Activated CD4-positive, alpha-beta T cell treated with anti-CD3 and anti-CD28 coated beads for 4 hours (primary cell): ENCODE measurements at places on chromosomes 2 and 18.

DNA sequence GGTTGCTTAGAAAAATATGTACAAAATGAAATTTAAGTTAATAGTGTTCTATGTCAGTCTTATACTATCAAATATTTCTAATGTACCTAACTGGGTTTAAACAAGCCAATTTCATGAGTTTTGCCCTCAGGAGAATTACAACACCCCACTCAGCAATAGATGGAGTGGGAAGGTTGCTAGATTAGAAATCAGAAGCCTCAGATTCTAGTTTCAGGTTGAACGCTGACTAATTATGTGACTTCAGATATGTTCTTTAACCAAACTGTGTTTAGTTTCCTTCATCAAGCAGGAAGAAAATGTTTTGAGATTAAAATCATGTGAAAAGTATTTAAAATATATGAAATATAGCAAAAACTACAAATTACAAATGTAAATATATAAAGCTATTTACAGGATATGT lies 133.8 kb upstream of the KCNH7 start:
- DNase-seq = no peak

DNA sequence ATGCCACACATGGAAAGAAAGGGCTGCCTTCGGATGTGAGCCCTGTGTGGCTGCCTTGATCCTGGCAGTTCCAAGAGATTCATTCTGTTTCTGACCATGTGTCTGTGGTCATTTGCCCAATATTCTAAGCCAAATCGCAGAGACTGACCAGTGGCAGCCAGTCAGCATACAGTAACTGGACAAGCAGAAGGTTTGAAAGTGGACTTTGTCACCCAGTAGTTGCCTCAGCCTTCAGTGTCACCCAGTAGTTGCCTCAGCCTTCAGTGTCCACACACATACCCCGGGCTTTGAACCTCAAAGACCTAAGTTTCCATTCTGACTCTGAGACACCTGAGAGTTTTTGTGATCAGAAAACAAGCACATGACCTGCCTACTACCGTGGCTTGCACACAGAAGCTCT lies 5.0 kb downstream of the RFX8 start:
- DNase-seq = no peak

DNA sequence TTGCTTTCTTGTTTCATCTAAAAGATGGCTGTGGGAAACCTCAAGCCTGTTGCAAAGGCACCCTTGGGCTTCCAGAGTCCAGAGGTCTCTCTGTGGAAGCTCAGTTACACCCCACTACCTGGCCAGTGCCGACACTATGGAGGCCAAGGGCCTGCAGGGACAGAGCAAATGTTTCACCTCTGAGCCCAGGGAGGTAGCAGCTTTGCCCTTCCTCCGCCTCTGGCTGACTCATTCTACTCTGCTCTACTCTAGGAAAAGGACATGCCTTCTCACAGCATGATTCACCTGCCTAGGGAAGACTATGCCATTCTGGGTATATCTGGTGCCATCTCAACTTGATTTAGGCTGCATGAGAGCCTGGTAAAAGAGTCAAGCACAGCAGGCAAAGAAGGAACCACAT lies 12.2 kb downstream of the MYOM1 start:
- no peak for DNase-seq

DNA sequence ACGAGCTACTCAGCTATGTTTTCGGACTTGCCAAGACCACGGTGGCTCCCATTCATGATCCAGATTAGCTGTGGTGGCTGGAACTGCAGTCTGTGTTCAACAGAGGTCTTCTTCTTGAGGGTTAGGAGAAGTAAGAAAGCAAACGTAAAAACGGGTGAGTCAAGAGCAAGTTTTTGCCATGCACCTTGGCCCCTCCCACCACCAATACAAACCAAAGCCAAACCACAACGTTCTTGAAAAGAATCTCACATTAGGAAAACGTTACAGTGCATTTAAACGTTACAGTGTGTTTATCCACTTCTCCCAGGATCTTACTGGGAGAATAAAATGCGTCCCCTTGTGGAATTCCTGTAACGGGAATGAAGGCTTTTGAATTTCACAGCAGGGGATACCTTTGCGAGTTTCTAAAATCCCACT lies 725 bp downstream of the FBXO48 start:
- DNase-seq = peak; percentile 67

DNA sequence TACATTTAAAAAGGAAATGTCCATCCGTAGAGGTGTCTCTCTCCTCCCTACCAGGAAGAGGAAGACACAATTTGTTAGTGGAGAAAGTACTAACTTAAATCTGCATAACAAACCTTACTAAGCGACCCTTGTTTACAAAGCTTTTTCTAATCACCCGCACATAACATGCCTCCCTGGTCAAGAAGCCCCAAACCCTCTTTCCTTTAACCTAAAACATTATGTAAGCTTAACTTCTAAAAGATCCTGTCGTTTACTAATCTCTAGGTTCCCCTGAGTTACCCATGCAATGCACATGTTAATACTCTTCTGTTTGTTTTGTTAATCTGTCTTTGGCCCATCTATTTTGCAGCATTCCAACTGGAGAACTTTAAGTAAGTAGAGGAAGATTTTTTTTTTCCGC lies 630.3 kb upstream of the NRXN1 start:
- no peak for DNase-seq

DNA sequence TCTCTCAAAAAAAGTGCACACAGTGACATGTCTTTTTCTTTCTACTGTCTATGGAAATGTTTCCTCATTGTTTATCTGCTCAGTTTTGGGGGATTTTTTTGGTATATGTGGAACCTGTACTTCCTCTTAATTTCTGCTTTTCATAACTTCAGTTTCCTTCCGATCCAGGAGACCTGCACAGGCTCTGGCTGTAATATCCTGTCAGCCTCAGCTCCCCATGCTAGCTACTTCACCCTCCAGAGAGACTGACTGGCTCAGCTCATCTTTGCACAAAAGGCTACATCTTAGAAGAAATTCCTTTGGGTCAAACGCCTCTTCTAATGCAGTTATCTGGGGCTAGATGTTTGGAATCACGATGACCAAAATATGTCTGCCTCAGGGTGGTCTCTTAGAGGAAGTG lies 378.4 kb downstream of the RND3 start:
- DNase-seq = no peak

GRCh38 chr2:163595028-163595427 lies 140.8 kb downstream of the FIGN start:
- DNase-seq = no peak
